ENCODE measurements at places on chromosomes 5 and 9.

- no peak for DNase-seq
Observed at GRCh38 chr9:136725612-136726011, 13.2 kb downstream of the DIPK1B start.

- no peak for DNase-seq
Observed at GRCh38 chr9:36837431-36838405, 196.3 kb downstream of the PAX5 start.

DNA sequence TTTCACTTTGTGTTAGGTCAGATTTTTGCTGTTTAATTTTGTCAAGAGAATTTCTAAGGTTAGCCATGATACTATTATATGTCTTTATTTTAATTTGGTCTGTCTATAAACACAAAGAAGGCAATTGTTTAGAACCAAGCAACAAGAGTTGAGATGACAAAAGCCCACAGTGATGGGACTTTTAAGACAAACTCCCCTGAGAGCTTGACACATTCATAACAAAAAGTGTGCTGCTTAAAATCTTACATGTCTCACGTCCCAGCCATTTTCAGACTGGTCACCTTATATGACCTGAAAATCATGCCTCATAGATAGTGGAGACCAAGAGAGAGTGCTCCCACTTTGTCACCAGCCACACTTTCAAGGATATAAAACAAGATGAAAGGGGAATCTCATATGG is 21.6 kb upstream of the NNT start:
- no peak for DNase-seq

DNA sequence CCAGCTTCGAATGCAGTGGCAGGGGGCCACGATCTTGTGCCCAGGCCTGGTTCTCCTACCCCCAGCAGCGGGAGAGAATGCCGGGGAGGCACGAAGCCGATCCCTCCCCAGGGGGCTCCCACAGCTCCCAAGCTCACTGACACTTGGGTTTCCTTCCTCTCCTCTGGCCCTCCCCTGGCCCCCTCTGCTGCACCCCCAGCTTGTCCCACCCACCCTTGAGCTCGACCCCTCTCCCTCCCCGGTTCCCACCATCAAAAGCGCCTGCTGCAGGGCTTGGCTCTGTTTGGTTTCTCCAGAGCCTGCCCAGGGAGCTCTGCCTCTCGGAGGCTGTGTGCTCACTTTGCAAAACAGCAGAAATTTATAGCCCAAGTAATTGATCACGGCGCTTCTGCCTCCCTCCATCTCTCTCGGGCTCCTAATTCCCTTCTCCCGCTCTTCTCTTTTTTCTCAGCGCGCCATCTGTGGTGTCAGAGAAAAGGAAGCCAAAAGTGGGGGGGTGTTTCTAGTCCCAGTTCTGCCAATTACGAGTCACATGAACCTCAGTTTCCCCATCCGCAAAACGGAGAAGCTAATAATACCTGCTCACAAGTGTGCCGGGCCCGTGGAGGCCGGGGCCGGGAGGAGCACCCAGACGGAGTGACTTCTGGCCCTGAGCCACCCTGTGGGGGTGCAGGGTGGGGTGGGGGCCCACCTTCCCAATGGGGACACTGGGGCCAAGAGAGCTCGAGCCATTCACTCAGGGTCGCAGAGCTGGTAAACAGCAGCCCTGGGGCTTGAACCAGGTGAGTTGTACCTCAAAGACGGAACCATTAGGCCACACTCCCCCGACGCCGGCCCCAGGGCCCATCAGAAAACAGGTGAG is 141.2 kb upstream of the IER5L start:
- no peak for DNase-seq

GRCh38 chr5:109589239-109589638 is 100.5 kb upstream of the MAN2A1 start:
- no peak for DNase-seq

- no peak for DNase-seq
Observed at GRCh38 chr5:68015381-68016302, 199.9 kb upstream of the PIK3R1 start.

DNA sequence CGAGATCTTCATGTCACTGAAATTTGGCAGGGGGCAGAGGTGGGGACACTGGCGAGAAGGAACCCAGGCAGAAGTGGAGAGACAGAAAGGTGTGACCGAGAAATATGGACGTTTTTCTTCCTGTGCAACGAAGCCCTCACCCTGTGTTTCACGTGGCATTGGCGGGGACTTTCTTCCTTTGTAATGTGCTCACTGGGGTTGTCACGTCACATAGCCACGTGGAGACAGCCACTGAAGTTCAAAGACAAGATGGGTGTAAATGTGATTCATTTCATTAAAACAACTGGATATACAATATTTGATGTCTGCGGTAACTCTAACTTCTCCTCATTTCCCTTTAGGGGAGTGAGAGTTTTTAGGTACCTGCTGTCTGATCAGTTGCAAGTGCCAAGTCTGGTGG is 225.7 kb downstream of the FSTL4 start:
- DNase-seq = no peak

- no peak for DNase-seq
Observed at GRCh38 chr9:136147890-136148714, 29.4 kb upstream of the TMEM250 start.

GRCh38 chr5:102809033-102809432 is 53.9 kb downstream of the PAM start:
- DNase-seq = no peak

GRCh38 chr5:158485604-158486081 is 614.1 kb downstream of the EBF1 start:
- no peak for DNase-seq

DNA sequence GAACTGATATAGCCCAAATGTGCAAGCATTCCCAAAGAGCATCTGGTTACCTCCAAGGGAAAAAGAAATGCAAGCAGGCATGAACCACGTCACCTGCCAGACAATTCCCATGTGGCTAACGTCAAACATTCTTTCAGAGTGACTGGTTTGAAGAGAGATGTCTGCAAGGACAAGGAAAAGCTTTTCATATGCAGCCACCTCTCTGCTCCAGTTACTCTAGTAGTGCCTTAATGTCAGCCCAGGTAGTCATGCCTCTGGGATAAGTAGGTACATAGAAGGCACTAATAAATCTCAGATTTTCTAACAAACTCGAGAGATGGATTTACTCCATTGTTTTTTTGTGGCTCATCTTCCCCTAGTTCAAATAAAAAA is 96.8 kb upstream of the IFNK start:
- no peak for DNase-seq
